ENCODE measurements at places on chromosomes 1 and 21.

DNA sequence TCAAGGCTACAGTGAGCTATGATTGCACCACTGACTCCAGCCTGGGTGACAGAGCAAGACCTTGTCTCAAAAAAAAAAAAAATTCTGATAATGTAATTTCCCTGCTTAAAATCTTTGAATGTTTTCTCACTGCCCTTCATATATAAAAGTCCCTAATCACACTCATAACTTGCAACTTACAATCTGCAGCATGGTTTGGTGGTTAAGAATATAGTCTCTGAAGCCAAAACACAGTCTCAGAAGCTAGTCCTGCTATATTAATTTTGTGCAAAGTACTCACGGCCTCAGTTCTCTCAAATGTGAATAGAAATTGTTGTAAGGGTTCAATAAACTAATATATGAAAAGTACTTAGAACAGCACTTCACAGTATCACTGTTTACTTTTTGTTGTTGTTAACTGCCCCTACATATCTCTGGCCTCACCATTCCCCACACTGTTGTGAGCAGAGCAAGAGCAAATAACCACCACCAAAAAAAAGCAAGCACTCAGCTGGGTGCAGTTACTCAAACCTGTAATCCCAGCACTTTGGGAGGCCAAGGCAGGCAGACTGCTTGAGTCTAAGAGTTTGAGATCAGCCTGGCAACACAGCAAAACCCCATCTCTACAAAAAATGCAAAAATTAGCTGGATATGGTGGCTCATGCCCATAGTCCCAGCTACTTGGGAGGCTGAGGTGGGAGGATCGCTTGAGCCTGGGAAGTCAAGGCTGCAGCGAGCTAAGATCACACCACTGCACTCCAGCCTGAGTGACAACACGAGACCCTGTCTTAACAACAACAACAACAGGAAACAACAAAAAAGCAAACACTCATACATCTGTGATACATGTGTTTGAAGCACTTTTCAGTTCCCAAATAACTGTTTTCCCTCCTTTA, 22.4 kb downstream of the ASH1L start:
- no peak for DNase-seq

GRCh38 chr1:198671136-198671535, 32.3 kb downstream of the PTPRC start:
- no peak for DNase-seq

GRCh38 chr1:3772715-3773571, at the start of gene SMIM1:
Gene SMIM1, plus strand, starts transcription at chr1:3772749. Its CDS starts 2,625 bp downstream, at chr1:3775374.
- DNase-seq = no peak

DNA sequence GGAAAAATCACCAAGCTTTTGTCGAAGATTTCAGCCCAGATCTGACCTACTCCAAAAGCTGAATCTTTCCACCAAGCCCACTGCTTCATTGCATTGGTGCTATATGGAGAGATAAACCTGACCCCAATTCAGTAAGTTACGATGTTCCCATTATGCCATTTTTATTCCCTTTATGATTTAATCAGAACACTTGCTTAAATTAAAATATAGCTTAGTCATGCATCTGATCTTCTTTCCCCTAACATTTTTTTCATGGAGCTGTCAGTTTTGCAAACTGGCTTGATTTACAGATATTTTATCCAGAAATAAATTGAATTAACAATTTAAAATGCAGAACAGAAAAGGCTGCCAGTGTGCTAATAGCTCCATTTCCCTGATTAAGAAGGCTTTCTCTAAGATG, 503.5 kb upstream of the C1orf87 start:
- no peak for DNase-seq

GRCh38 chr1:32791881-32792280, 25.3 kb downstream of the YARS1 start:
- no peak for DNase-seq

GRCh38 chr1:208928349-208929010, 655.0 kb upstream of the CAMK1G start:
- DNase-seq = no peak

DNA sequence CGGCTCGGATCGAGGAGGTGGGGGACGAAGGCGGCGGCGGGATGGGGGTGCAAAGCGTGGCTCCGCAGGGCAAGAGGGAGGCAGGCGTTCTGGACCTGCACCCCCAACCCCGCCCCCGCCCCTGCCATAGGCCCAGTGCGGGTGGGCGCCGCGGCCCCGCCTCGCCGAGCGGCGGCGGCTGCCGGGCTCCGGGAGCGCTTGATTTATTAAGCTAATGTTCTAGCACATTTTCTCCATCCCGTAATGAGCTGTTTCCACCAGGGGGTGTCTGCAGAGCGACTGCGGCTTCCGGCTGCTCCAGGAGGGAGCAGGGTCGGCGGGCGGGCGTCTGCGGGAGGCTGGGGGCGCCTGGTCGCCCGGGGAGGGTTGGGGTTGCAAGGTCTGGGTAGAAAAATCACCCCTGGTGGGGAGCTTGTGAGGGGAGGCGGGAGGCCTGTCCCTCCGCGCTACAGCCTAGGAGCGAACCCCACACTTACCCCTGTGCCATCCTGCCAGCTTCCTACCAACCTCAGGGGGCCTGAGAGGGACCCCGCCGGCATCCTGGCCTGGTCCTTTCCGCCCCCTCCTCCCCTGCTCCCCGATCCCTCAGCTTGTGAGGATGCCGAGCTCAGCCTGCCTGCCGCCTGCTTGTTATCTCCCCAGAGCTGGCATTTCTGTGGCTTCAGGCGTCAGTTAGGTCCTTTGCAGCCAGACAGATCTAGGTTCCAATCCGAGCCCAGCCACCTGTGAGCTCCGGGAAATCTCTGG, 48.5 kb upstream of the ACOT11 start:
- DNase-seq = no peak

GRCh38 chr1:235013512-235013911, 115.1 kb downstream of the TOMM20 start:
- no peak for DNase-seq

DNA sequence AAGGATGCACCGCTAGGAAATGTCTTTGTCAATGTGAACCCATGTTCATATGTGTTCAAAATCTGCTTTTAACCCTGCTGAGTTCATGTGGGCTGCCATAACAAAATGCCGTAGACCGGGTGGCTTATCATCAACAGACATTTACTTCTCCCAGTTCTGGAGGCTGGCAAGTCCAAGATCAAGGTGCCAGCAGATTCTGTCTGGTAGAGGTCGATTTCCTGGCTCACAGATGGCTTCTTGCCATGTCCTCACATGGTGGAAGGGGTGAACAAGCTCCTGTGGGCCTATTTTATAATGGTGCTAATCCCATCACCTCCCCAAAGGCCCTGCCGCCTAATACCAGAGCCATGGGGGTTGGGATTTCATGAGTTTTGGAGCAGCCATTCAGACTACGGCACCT, 4.6 kb upstream of the CDCP2 start:
- no peak for DNase-seq

DNA sequence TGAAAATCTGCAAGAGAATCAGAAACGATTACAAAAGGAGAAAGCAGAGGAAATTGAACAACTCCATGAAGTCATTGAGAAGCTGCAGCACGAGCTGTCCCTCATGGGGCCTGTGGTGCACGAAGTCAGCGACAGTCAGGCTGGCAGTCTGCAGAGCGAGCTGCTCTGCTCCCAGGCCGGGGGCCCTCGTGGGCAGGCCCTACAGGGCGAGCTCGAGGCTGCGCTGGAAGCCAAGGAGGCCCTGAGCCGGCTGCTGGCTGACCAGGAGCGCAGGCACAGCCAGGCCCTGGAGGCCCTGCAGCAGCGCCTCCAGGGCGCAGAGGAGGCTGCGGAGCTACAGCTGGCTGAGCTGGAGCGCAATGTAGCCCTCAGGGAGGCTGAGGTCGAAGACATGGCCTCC, 47.5 kb upstream of the DIP2A start:
- no peak for DNase-seq

DNA sequence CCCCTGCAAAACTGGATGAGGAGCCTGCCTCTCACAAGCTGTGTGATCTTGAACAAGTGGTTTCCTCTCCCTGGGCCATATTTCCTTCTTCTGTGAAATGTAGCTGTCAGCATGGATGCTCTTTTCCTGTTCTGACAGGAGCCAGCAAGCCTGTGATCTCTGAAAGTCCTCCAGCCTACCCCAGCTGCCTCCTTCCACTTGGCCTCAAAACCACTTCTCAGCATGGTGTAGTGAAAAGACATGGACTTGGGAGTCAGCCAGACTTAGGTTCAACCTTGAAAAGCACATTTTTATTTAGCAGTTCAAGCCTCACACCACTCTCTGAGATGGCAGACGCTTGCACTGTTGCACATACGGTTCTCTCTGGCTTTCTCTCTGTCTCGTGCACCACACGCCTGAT, 292.9 kb upstream of the DUSP10 start:
- DNase-seq = no peak

DNA sequence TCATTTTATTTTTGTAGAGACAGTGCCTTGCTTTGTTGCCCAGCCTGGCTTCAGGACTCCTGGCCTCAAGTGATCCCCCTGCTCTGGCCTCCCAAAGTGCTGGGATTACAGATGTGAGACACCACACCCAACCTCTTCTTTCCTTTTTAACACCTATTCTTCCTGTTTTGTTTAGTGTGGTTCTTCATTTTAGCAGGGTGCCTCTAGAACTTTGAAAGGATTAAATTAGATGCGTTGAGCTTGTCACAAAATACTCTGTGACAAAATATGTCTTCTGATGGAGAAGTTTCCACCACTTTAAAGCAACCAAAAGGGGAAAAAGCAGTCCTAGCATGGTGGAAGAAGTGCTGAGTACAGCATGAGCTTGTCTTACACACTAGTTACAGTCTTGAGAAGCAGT, 42.0 kb downstream of the CDC14A start:
- DNase-seq = no peak

DNA sequence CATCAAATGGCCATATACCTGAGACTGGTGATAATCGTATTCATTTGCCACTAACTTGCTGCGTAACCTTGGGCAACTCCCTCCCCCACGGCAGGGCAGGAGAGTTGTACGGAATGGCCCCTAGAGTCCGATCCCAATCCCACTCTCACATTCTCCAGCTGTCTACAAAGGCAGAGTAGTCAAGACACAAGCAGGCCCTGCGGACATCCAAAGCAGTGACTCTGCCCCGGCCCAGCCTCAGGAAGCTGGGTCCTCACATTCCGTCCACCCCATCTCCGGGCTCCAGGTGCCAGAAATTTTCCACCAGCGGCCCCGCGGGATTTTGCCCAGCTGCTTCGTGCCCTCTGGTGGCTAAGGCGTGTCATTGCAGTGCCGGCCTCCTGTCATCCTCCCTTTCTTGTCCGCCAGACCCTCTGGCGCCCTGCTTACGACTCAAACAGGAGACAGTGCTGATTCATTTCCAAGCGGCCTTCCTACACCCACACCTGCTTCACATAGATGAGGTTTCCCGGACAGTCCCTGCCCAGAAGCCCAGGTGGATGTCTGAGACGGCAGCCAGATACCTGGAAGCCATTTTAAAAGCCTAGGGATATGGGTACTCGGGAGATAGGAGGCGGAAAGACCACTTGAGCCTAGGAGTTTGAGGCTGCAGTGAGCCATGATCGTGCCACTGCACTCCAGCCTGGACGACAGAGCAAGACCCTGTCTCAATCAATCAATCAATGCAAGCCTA, 2.9 kb upstream of the S100A2 start:
- peak; percentile 93 for DNase-seq

GRCh38 chr1:197825541-197825940, 50.3 kb upstream of the DENND1B start:
- DNase-seq = no peak

GRCh38 chr1:212237651-212238050, 47.6 kb upstream of the PPP2R5A start:
- no peak for DNase-seq

All from SJCRH30 (cell line).